ENCODE measurements at places on chromosomes 1 and 21.

DNA sequence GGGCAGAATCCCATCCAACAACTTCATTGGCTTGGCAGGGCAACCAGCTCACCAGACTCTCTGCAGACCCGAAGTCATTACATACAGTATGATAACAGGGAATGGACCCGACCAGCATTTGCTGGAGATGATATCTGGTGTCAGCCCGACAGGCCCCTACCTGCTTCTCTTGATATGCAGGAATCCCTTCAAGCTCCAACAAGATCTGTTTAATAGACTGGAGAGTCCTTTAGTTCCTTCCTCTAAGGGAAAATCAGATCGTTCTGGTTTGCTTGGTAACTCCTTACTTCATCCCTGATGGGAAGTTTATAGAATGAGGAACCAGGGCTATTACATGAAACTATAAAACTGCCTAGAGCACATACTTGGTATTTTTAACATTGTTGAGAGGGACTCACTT is 61.2 kb downstream of the EDARADD start:
- DNase-seq: no peak

DNA sequence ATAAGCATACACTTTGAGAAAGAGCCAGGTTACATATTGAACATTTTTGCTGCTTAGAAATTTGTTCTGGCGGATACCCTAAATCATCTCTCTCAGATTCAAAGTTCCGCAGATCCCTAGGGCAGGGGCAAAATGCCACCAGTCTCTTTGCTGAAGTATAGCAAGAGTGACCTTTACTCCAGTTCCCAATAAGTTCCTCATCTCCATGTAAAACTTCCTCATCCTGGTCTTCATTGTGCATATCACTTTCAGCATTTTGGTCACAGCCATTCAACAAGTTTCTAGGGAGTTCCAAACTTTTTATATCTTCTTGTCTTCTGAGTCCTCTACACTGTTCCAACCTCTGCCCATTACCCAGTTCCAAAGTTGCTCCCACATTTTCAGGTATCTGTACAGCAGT is 23.3 kb upstream of the LYPD8 start:
- DNase-seq: no peak

- DNase-seq: no peak
Measured at GRCh38 chr1:1915911-1916840, 1.1 kb downstream of the CALML6 start.

DNA sequence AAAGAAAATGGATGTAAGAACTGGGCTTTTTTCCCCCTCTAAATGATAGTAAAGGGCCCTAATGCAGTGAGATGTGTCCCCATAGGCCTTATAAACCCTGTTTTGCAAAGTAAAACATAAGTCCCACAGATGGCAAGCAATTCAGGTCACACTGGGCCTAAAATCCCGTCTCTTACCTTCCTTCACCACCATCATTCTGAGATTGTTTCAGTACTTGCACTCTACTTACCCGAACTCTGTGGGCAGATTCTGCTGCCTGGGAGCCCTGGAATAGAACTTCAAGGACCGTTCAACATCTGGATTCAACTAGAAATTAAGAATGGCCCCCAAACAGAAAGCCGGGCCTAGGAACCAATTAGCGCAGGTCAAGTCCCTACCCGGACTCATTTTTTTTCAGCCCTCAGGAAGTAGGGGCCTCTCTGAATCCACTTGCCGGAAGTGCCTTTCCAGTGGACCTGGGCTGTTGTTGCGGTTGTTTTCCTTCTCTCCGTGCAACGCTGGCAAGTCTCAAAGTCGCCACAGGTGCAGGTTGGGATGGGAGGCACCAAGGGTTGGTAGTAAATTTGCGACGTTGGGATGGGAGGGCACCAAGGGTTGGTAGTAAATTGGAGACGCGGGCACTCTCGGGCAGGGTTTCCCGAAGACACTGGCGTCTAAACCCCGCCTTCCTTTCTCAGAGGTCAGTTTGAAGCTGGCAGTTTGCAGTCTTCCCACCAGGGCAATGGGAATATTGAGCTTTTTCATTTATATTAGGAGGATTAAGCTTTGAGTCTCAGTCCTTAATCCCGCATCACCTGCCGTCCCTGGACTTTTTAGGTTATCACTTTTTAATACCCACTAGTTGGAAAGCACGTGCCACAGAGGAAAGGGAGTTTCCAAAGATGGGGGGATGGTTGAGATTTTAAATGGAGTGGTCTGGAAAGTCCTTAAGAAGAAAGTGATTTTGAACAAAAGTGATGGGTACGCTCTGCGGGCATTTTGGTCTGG is at the start of gene TMEM69:
Gene TMEM69 (plus strand): TSS at position 428 of the 987 bp plus-strand sequence. CDS start 2,888 bp downstream, outside the sequence.
- peak; percentile 77 for DNase-seq

DNA sequence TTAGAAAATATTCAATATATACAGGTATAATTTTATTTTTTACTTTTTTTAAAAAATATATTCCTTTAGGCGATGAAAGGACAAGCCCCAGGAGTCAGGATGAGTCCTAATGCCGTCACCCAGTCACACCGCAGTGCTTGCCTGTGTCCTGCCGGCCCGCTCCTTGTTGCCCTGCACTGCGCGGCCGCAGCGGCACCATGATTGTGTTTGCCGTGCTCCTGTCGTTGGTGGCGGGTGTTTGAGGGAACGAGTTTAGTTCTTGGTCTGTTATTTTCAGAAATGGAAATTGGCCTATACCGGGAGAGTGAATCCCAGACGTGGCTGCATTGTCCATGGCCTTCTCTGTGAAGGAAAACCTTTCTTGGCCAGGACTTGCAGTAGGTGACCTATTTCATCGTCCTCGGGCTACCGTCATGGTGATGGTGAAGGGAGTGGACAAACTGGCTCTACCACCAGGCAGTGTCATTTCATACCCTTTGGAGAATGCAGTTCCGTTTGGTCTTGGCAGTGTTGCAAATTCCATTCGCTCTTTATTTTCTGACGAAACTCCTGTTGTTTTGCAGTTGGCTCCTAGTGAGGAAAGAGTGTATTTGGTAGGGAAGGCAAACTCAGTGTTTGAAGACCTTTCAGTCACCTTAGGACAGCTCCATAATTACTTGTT is 45.9 kb upstream of the CRB1 start:
- no peak for DNase-seq

DNA sequence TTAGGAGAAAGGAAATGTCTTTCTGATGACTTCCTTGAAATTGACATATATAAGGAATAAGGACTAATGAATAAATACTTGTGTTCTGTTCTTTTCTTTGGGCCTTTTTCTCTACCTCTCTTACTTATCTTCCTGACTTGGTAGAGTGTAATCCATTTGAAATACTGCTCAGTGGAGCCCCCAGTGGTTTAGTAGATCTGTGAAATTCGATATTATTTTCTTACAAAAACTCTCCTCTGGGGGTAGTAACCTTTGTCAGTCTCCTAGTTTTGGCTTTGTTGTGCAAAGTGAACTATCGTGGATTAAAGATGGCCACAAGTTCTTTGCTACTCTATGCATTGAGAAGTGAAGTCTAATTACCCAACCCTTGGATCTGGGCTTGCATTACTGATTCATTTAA is 48.8 kb downstream of the DUSP10 start:
- DNase-seq: no peak

DNA sequence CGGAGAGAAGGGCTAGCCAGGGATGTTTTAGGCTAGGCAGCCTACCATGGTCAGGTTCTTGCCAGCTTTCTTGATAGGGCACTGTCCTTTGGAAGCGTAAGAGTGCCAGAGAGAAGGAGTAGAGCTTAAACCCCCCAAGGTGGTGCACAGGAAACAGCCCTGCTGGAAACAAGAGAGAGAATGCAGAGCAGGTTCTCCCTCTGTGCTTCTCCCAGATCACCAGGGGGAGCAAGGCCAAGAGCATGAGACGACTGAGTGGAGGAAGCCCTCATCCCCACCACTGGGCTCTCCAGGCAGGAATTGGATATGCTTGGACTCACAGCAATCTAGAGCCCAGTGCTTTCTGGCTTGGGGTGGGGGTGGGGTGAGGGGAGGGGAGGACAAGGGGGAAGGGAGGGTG is 49.8 kb downstream of the ATP2B4 start:
- no peak for DNase-seq

GRCh38 chr21:39519835-39520234 is 68.1 kb downstream of the SH3BGR start:
- no peak for DNase-seq

DNA sequence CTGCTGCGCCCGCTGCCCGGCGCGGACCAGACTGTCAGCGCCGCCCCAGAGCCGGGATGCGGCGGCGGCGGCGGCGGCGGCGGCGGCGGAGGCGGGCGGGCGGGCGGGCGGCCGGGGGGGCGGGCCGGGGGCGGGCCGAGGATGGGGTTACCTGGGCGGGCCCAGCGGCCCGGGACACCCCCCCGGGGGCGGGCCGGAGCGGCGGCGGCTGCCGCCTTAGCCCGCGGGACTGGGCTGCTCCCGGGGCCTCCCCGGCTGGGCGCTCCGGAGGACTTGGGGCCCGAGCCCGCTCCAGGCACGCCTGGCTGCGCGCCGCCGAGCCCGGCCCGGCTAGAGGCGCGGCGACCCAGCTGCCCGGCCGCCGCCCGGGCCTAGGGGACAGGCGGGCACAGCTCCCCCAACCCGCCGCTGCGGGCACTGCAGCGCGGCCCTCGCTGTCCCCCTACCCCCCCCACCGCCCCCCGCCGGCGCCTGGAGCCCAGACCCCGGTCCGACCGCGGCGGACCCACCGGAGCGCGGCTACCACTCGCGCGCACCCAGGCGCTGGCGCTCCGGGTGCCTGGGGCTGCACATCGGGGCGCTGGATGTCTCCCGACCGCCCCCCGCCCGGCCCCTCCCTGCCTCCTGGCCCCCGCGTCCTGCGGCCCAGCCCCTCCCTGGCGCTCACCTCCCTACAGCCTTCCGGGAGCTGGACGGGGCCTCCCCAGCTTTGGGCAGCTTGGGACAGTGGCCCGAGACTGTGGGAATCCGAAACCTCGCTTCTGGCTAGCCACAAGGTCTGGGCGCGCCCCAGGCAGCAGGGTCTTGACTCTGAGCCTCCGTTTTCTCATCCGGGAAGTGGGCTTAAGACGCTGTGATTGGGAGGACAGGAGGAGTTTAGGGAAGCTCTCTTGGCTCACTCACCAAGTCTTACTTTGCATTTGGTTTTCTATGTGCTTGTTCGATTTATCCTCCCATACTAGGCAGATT is at the start of gene WNT4:
Gene WNT4 (minus strand): TSS at position 33 of the 969 bp plus-strand sequence. CDS start 175 bp downstream, outside the sequence.
- no peak for DNase-seq

- DNase-seq: peak; percentile 11
Measured at GRCh38 chr1:161439280-161440232, 65.7 kb upstream of the FCGR2A start.

DNA sequence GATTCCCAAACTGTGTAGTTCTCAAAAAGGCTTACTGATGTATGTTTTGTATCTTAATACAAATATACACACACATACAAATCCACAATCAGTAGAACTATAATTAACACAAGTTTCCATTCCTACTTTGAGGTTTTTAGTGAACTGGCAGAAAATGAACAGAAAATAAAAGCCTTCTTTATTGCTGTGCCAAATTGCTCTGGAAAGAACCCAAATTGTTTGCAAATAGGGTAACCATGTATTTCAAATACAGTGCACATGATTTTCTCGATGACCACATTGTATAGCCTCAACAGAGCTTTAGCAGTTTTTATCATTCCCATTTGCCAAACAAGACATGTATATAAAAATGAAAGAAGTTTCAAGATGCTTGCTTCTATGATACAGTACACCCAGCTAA is 173.3 kb downstream of the COL24A1 start:
- no peak for DNase-seq

DNA sequence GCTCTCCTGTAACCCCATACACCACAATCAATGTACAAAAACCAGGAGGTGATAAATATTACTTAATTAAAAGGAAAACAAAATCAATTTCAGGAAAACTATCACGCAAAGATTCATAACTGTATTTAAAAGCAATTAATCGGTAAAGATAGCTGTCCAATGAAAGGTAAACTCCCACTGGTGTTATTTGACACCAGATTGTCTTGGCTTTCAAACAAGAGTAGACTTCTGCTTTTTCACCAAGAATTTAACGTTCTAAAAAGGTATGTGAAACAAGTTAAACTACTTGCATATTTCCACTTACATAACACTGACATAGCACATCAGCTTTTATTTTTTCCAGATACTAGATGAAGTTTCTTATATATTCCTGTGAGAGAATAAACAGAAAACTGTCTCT is 3.5 kb downstream of the PLPP3 start:
- no peak for DNase-seq

DNA sequence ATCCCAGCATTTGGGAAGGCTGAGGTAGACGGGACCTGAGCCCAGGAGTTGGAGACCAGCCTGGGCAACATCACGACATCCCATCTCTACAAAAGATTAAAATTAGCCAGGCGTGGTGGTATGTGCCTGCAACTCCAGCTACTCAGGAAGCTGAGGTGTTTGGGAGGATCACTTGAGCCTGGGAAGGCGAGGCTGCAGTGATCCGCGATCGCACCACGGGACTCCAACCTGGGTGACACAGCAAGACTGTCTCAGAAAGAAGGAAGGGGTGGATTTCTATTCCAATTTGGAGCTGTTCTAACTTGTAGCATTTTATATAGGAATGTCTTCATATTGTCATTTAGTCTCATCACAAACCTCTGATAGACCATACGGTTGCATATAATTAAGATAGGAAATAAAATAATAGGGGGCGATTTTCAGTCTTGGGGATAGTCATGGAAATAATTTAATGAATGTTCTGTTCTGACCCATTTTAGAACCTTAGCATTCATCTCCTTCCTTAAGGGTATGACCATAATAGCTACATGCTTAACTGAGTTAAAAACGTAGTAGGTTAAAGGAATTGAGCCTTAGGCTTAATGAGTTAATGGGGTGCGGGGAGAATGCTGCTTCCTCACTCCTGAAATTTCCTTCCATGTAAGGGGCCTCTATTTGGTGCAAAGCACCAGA is 93.1 kb downstream of the ADCY10 start:
- DNase-seq: no peak
